SJSA1 (cell line): ENCODE measurements at places on chromosomes 16 and 17. TPM values are rescaled to one million over a fixed set of nuclear protein-coding genes. Genes with fewer than 3 reads are reported as not detected.

Gene MYO15A
- not detected in 2 replicates for total RNA-seq

Gene CCL23
- total RNA-seq, result not detected in 2 replicates

Gene CDR2
- 24.7 and 32.0 TPM in 2 replicates for total RNA-seq

Gene DCAF7
- total RNA-seq, result 60.4 and 68.5 TPM in 2 replicates

Gene TMEM235
- total RNA-seq, result not detected in 2 replicates

DNA sequence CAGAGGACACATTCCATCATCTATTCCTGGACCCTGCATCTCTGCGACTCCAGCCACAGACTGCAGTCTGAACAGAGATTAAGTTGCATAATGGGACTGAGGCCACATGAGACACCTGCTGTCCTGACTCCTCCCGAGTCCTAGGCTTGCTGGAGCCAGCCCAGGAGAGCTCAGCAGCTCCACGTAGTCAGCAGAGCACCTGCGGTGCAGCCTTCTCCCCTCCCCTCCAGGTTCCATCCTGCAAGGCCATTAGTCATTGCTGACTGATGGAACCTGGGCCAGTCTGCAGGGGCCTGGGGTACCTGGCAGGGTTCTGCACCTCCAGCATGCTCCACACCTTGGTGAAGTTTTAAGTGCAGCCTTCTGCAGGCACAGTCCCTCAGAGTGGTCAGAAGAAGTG is 76.7 kb downstream of the PLD6 start:
- no peaks in the 10 kb centered on the region for H3K27me3 ChIP-seq
- no peak for DNase-seq
- no peak overlapping the region for H3K4me3 ChIP-seq
- H3K27ac ChIP-seq, result no peak overlapping the region
- H3K36me3 ChIP-seq, result peaks cover 95% of the 10 kb centered on the region

- no peak overlapping the region for H3K4me3 ChIP-seq
- no peak for DNase-seq
- no peaks in the 10 kb centered on the region for H3K27me3 ChIP-seq
- no peaks in the 10 kb centered on the region for H3K4me1 ChIP-seq
- H3K27ac ChIP-seq, result no peak overlapping the region
These were observed 19.2 kb upstream of the MEIOC start for GRCh38 chr17:44637066-44637465.

DNA sequence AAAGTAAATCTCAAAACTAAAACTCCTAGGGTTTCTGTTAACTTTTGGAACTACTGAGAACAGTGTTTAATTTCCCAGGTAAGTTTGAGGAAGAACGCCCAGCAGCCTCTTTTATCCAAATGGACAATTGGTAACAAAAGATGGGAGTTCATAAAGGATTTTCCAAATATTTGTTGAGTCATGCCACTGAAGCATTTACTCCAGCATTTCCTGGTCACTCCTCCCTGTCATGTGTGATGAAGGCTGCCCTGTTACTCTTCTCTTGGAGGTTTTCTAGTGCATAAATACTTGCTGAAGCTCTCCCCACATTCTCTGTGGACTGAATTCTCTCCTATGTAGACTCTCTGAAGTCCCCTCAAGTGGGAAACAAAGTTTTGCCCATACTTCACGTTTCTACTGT is 16.5 kb downstream of the ZNF75A start:
- H3K36me3 ChIP-seq, result peaks cover 23% of the 10 kb centered on the region
- no peaks in the 10 kb centered on the region for H3K4me1 ChIP-seq
- DNase-seq, result no peak
- no peak overlapping the region for H3K4me3 ChIP-seq
- H3K27ac ChIP-seq, result no peak overlapping the region

DNA sequence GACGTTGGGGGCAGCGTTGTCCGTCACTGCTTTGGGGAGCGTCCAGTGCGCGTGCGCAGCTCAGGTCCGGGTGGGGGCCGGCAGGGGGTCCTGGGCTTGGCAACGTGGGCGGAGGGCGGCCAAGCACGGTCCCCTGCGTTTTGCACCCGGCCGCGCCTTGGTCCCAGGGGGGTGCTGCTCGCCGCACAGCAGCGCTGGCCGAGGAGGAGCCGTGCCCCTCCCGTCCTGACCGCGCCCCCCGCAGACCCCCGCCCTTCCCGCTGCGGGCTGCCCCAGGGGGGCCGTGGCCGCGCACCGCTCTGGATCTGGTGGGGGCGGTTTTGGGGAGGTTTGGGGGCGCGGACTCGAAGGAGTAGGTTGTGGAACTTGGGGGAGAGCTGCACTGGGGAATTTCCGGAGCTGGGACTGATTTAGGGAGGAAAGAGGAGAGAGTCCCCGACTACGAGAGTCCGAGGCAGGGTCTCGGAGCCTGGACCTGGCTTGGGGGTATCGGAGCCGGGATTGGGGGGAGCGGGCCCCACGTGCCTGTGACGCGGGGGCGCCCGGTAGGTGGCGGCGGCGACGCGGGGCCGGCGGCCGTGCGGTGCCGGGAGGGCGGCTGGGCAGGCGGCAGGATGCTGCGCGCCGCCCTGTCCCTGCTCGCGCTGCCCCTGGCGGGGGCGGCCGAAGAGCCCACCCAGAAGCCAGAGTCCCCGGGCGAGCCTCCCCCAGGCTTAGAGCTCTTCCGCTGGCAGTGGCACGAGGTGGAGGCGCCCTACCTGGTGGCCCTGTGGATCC is at the start of gene SLC9A5:
SLC9A5 (plus strand) TSS at position 579 of the 777 bp plus-strand sequence; CDS start at position 615, 36 bp downstream.
- no peaks in the 10 kb centered on the region for H3K36me3 ChIP-seq
- peaks cover 60% of the 10 kb centered on the region for H3K4me1 ChIP-seq
- no peaks in the 10 kb centered on the region for H3K27me3 ChIP-seq

- DNase-seq, result no peak
- H3K4me3 ChIP-seq, result no peak overlapping the region
- H3K4me1 ChIP-seq, result no peaks in the 10 kb centered on the region
- no peaks in the 10 kb centered on the region for H3K27me3 ChIP-seq
- peaks cover 93% of the 10 kb centered on the region for H3K36me3 ChIP-seq
These were observed 27.8 kb downstream of the USP36 start for GRCh38 chr17:78812855-78813254.

DNA sequence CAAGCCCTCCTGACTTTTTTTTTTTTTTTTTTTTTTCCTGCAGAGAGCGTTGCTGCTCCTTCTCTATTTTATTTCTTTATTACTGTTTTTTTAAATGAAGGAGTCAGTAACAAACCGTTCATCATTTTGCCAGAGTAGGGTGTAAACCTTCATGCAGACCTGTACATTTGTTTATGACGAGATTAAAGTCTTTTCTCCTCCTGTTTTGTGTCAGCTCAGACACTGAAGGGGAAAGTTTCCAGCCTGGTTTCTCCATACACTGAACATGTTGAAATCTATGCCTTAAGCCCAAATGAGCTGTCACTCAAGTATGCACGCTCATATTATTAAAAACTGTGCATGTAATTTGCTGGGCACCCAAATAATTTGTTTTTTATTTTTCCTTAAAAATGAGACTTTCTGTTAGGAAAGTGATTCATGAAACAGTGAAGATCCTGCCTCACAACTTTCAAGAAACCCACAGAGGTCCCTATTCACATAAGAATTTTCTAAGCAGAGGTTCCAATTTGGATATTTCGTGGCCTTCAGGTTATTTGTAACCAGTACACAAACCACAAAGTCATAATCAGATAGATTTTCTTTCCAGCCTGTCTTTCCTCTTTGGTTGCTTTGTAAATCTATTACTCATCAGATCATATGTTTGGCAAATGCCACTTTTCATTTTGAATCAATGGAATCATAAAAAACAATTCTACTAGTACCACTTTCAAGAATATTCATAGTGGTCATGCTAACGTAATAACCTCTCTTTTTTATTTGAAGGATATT is 700.3 kb downstream of the MAF start:
- H3K27me3 ChIP-seq, result no peaks in the 10 kb centered on the region
- H3K36me3 ChIP-seq, result no peaks in the 10 kb centered on the region
- H3K4me3 ChIP-seq, result no peak overlapping the region
- no peaks in the 10 kb centered on the region for H3K4me1 ChIP-seq
- no peak overlapping the region for H3K27ac ChIP-seq

- no peak overlapping the region for H3K4me3 ChIP-seq
- peak overlapping the region; percentile 76 for H3K27ac ChIP-seq
- DNase-seq, result peak; percentile 99
- H3K4me1 ChIP-seq, result peaks cover 66% of the 10 kb centered on the region
These were observed 199.8 kb upstream of the CHMP6 start for GRCh38 chr17:80791758-80792284.

GRCh38 chr16:16163571-16163970 is 59.7 kb downstream of the ABCC6 start:
- DNase-seq, result no peak
- no peak overlapping the region for H3K4me3 ChIP-seq
- H3K4me1 ChIP-seq, result no peaks in the 10 kb centered on the region
- H3K27me3 ChIP-seq, result no peaks in the 10 kb centered on the region
- H3K36me3 ChIP-seq, result no peaks in the 10 kb centered on the region
- no peak overlapping the region for H3K27ac ChIP-seq

GRCh38 chr16:1942047-1942809 is 771 bp downstream of the MSRB1 start:
- H3K36me3 ChIP-seq, result peaks cover 19% of the 10 kb centered on the region
- H3K4me3 ChIP-seq, result peak overlapping the region; percentile 64
- no peak for DNase-seq
- no peaks in the 10 kb centered on the region for H3K27me3 ChIP-seq
